Bladder microvascular endothelial cell (primary cell): ENCODE measurements at places on chromosomes 2 and 18. TPM values are rescaled to one million over a fixed set of nuclear protein-coding genes. Genes with fewer than 3 reads are reported as not detected.

ECEL1 gene
- not detected in 2 replicates for total RNA-seq

NAPG gene
- 25.7 and 40.8 TPM in 2 replicates for total RNA-seq

GCG gene
- total RNA-seq: not detected in 2 replicates

DYSF gene
- 166 and 175 TPM in 2 replicates for total RNA-seq

RGPD4 gene
- not detected in 2 replicates for total RNA-seq
